NCI-H1436 treated with DMSO at 0.1 percent for 48 hours (cell line): ENCODE measurements at places on chromosomes 5 and 9.

DNA sequence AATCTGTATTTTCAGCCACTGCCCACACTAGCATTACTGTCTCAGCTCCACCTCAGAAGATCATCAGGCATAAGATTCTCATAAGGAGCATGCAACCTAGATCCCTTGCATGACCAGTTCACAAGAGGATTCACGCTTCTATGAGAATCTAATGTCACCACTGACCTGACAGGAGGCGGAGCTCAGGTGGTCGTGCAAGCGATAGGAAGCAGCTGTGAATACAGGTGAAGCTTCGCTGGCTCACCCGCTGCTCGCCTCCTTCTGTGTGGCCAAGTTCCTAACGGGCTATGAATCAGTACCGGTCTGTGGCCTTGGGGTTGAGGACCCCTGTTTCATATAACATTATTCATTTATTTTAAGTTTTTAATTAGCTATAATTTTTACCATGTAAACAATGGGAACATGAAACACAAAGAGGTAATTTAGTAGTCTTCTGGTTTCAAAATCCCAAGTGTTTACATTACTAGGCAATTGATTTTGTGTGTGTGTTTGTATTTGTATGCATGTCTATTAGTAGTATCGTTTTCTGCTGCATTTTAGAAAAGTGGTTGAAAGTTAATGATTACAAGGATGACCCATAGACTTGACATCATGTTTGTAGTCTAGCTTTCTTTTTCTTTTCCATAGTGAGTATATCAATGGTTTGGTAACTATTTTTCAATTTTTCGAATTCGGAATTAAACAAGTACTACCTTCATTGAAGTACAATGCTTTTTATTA is 159.4 kb downstream of the TENT4A start:
- DNase-seq: no peak

DNA sequence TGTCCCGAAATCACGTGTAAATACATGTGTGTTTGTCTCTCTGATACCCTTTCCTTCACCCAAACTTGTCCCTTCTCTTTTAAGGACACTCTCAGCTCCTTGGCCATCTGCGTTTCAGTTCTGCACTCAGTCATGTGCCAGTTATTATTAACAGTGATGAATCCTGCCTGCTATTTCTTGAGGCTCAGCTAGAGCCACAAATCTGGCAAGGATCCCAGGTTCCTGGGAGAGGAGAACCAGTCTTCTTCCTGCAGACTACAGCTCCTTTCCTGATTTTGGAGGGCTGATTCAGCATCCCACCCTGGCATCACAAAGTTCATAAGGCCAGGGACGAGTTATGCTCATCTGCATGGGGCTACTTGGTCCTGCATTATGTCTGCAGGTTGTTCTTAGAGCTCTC is 5.6 kb downstream of the MAMDC2 start:
- DNase-seq: no peak

GRCh38 chr9:120892748-120893610 is 16.0 kb upstream of the PHF19 start:
- DNase-seq: peak; percentile 75

DNA sequence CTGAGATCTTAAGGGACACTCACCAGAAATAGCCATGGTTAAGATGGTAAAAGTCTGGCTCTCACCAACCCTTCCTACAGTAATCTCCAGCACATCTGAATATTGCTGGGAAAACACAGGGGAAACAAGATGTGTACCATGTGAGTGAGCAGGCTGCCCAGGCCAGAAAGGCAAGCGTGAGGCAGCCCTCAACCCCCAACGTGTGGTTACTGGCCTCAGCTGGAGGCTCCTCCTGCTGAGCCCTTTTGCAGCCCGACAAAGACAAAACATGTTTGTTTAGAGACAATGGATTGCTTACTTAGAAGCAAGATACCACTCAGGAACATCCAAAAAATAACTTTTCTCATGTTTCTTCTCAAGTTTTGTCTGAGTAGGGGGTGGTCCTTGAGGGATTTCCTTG is 16.6 kb downstream of the ZFP62 start:
- no peak for DNase-seq

GRCh38 chr9:78940121-78940855 is 631.5 kb upstream of the TLE4 start:
- DNase-seq: no peak

DNA sequence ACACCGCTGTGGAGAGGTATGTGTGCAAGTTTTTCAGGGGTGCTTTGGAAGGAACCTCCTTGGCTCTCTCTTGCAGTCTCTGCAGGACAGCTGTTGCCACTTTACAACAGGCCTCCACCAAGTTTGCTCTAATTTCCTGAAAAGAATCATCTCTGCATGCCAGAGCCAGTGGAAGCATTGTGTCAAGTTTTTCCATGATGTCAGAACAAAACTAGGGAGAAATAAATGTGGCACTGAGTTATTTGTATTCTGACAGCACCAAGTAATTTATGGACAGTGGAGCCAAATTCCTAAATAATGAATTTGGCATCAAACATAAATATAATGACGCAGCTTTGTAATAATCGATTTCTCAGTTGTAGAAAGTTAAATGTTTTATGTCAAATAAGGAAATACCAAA is 146.9 kb downstream of the KIAA0825 start:
- DNase-seq: no peak

GRCh38 chr5:11322133-11322532 is 561.1 kb upstream of the DAP start:
- no peak for DNase-seq

DNA sequence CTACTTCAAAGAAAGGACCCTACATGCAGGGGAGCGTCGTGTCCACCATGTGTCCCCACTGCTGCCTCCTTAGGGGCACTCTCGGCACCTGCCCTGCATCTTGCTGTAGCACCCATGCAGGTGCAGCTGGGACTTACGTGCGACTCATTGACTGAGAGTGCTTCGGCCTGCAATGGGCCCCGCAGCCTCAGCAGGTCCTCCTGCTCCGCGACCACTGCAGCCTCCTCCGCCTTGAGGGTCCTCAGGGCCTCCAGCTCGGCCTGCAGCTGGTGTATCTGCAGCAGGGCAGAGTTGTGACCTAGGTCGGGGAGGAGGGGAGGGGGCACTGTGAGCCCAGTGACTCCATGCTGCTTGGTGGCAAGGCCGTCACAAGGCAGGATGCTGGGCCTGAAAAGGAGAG is 27.1 kb downstream of the ARPC5L start:
- no peak for DNase-seq

- no peak for DNase-seq
These were observed 4.6 kb upstream of the MYOZ3 start for GRCh38 chr5:150656191-150657132.

DNA sequence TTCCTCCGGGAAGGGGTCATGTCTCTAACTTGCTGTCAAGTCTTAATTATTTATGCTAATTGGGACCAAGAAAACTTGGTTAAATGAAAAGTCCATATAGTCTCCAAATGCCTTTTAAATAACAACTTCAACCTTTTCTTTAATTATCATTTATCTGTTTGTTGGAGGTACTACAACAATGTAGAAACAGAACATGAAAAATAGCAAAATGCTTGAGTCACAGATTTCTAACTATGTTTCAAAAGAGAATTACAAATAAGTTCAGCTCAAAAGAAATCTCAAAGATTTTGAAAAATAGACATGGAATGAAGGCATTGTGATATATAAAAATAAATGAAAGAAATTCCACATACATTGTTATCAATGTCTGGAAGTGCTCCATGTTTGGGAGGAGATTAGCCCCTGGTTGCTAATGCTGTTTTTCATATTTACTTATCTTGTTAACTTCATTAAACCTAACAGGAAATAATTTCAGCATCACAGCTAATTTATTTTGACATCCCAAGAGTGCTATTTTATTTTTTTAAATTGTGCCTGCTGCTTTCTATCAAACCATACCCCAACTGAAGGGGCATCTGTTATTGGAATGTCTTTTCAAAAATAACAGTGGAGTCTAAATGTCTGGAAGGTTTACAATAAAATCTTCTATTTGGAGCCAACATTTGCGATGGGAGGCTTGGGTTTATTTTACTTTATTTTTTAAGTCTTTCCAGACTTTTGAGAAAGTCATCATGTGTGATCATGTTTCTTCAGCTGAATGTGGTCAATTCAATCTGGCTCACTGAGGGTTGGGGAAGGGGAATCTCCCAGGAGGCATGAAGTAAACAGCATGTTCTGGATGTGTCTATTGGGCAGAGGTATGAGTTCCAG is 53.1 kb upstream of the ANKRD55 start:
- DNase-seq: no peak

- DNase-seq: no peak
These were observed 884 bp upstream of the EGFLAM start for GRCh38 chr5:38257308-38258041.

GRCh38 chr9:37453827-37454226 is 11.4 kb downstream of the ZBTB5 start:
- no peak for DNase-seq

- no peak for DNase-seq
These were observed 38.1 kb upstream of the VLDLR start for GRCh38 chr9:2583308-2584013.

- DNase-seq: no peak
These were observed 154.8 kb upstream of the KLF9 start for GRCh38 chr9:70569070-70569772.

GRCh38 chr9:137612741-137613142 is 6.1 kb upstream of the EHMT1 start:
- DNase-seq: no peak

GRCh38 chr9:94085062-94085639 is 887 bp downstream of the PTPDC1 start:
- DNase-seq: no peak

DNA sequence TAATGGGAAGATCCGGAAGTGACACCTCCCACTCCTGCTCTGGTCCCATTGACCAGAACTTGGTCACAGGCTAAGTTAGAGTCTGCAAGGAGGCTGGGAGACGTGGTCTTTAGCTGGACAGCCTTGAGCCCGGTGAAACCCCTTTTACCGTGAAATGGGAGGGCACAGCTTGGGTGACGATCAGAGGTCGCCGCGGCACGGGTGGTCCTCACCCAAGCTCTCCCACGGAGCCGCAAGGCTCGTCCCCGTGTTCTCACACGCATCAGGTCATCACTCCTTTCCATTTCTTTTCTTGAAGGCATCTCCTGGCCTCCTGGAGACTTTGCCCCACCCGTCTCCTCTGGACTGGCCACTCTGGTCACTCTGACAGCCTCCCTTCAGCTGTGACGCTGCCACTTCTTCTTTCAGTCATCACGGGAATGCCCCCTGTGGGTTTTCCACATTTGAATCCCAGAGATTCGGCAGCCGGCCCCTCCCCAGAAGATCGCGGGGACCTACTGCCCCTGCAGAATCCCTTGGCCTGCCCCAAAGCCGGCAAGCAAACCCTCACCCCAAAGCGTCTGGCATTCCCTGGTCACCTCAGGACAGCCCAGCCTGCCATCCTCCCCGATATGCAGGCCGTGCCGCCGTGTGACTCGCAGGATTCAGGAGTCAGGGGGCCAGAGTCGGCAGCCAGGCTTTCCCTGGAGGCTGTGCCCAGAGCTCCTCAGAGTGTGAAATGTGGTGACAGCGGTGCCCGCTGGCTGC is 18.9 kb upstream of the EGFL7 start:
- no peak for DNase-seq

GRCh38 chr5:43941806-43942205 is 338.8 kb downstream of the NNT start:
- DNase-seq: no peak

- no peak for DNase-seq
These were observed 24.4 kb upstream of the SLC1A1 start for GRCh38 chr9:4465910-4466309.

DNA sequence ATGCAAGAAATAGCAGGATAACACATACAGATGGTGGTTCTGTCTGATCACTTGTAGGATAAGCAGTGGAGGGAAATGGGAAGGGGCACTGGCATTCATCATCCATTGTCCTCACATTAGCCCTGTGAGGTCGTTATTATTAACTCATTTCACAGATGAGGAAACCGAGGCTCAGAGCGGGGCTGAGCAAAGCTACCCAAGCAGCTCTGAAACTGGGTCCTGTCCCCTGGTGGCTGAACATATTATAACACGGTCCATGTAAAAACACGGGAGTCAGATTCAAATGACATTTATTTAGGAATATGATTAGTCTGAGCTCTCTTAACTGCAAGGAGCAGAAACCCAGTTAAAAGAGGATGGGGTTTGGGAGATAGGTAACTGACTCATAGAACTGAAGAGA is 43.1 kb downstream of the HRH2 start:
- no peak for DNase-seq

- no peak for DNase-seq
These were observed 29.6 kb downstream of the MAML1 start for GRCh38 chr5:179762079-179762780.

- DNase-seq: no peak
These were observed 496.1 kb downstream of the NFIB start for GRCh38 chr9:13817754-13818278.

- no peak for DNase-seq
These were observed 90.6 kb downstream of the ZFAND5 start for GRCh38 chr9:72274441-72274840.

- no peak for DNase-seq
These were observed 12.0 kb downstream of the PDGFRB start for GRCh38 chr5:150143350-150144245.

DNA sequence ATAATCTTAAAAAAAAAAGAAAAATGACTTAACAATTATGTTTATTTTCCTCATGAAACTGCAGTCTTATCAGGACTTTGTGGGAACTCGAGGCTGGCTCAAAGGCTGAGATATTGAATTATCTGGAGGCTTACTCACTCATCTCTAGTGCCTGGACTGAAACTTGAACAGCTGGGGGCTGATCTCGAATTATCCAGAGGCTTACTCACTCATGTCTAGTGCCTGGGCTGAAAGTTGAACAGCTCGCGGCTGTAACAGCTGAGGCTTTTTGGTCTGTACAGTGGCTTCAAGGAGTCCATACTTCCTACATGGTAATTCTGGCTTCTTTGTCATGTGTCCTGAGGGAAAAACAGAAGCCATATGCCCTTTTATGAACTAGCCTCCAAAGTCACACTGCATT is 371.9 kb downstream of the CETN3 start:
- DNase-seq: no peak

- DNase-seq: no peak
These were observed 155.1 kb upstream of the DMRT1 start for GRCh38 chr9:686321-686813.

DNA sequence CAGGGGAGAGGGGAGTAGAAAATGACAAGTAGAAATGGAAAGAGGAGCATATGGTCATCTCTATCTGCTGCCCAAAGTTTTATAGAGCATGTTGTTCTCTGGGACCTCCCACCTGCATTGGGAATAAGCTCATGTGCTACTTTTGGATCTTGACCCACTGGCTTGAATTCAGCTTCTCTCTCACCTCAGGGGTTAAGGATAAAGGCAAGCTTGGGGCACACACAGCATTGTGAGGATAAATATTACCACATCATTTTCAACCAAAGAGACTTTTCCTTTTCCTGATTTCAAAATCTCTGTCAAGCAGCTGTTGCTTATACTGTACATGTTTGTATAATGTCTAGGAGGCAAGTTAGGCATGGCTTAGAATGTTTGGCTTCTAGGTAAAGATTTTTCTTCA is 16.6 kb downstream of the ATP10B start:
- DNase-seq: no peak
